Osteocyte (in vitro differentiated cells): ENCODE measurements at places on chromosomes 13 and 19. TPM values are rescaled to one million over a fixed set of nuclear protein-coding genes. Genes with fewer than 3 reads are reported as not detected.

DNA sequence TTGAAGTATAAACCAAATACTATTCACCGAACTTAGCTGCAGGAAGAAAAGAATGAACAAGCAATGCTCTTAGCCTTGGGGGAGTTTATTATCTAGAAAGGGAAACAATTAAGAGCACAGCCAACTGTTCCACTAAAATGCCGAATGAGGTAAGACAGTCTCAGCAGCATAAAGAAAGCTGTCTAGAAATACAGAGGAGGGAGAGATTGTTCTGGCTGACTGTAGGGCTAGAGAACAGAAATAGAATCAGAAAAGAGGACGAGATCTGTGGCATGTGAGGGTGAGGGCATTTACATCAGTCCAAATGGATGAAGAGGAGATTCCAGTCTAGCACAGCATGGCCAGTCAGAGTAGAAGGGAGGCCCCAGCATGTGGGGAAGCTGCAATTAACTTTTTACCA is 56.8 kb upstream of the TNFRSF19 start:
- no peaks in the 10 kb centered on the region for H3K36me3 ChIP-seq
- H3K27me3 ChIP-seq = peaks cover 10% of the 10 kb centered on the region
- H3K4me1 ChIP-seq = peaks cover 8% of the 10 kb centered on the region
- no peak for DNase-seq

- no peak overlapping the region for H3K4me3 ChIP-seq
- peaks cover 26% of the 10 kb centered on the region for H3K36me3 ChIP-seq
- DNase-seq = no peak
- no peaks in the 10 kb centered on the region for H3K27me3 ChIP-seq
- H3K27ac ChIP-seq = no peak overlapping the region
- peaks cover 23% of the 10 kb centered on the region for H3K4me1 ChIP-seq
Measured at GRCh38 chr19:43616306-43616705, 3.1 kb downstream of the ZNF428 start.

DNA sequence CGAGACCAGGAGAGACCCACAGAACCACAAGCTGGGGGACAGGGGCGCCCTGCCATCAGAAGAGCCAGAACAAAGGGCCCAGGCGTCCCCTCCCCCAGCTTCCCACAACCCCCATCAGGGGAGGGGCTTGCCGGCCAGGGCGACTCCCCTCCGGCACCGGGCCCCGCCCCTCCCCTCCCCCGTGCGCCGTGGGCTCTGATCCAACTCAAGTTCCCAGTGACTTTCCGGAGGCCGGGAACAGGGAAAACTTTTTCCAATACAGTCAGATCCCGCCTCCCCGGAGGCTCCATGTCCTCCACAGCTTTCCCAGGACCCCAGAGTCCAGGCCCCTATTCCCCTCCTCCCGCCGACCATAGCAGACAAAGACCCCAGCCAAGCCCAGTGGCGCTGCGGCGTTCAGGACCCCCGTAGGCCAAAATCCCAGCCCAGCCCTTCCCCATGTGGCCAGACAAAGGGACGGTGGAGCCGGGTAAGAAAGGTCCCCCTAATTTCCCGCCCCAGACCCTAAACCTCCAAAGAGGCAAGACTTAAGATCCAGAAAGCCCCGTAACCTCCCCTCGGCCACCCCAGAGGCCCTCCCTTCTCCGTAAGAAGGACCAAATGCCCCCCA is 673 bp downstream of the TEAD2 start:
- no peak overlapping the region for H3K27ac ChIP-seq
- H3K27me3 ChIP-seq = no peaks in the 10 kb centered on the region
- H3K4me3 ChIP-seq = no peak overlapping the region
- H3K36me3 ChIP-seq = peaks cover 17% of the 10 kb centered on the region
- peak; percentile 92 for DNase-seq
- H3K4me1 ChIP-seq = peaks cover 13% of the 10 kb centered on the region

GRCh38 chr13:23081901-23082300 is 98.9 kb upstream of the SGCG start:
- H3K36me3 ChIP-seq = no peaks in the 10 kb centered on the region
- no peak overlapping the region for H3K4me3 ChIP-seq
- no peak for DNase-seq
- H3K27me3 ChIP-seq = no peaks in the 10 kb centered on the region
- no peak overlapping the region for H3K27ac ChIP-seq

MEF2B gene
- total RNA-seq = 1.2 and 1.6 TPM in 2 replicates

GRCh38 chr19:2726160-2726855 is 5.1 kb upstream of the DIRAS1 start:
- no peaks in the 10 kb centered on the region for H3K36me3 ChIP-seq
- H3K4me1 ChIP-seq = peaks cover 39% of the 10 kb centered on the region
- no peak overlapping the region for H3K27ac ChIP-seq
- H3K4me3 ChIP-seq = no peak overlapping the region
- H3K27me3 ChIP-seq = no peaks in the 10 kb centered on the region

- no peaks in the 10 kb centered on the region for H3K4me1 ChIP-seq
- peaks cover 21% of the 10 kb centered on the region for H3K27me3 ChIP-seq
- no peak overlapping the region for H3K27ac ChIP-seq
- no peaks in the 10 kb centered on the region for H3K36me3 ChIP-seq
Measured at GRCh38 chr13:102903659-102904407, 58.0 kb downstream of the ERCC5 start.

GRCh38 chr19:4077800-4078684 is 11.3 kb upstream of the ZBTB7A start:
- peaks cover 2% of the 10 kb centered on the region for H3K4me1 ChIP-seq
- H3K27me3 ChIP-seq = no peaks in the 10 kb centered on the region
- H3K4me3 ChIP-seq = peak overlapping the region; percentile 71
- no peaks in the 10 kb centered on the region for H3K36me3 ChIP-seq
- DNase-seq = peak; percentile 81
- peak overlapping the region; percentile 65 for H3K27ac ChIP-seq

IL12RB1 gene
- total RNA-seq = 0.50 and 0.51 TPM in 2 replicates

THAP8 gene
- 7.3 and 8.0 TPM in 2 replicates for total RNA-seq

DAND5 gene
- not detected in 2 replicates for total RNA-seq

USHBP1 gene
- total RNA-seq = not detected in 2 replicates

TMEM255B gene
- total RNA-seq = 0.84 and 0.89 TPM in 2 replicates

DNA sequence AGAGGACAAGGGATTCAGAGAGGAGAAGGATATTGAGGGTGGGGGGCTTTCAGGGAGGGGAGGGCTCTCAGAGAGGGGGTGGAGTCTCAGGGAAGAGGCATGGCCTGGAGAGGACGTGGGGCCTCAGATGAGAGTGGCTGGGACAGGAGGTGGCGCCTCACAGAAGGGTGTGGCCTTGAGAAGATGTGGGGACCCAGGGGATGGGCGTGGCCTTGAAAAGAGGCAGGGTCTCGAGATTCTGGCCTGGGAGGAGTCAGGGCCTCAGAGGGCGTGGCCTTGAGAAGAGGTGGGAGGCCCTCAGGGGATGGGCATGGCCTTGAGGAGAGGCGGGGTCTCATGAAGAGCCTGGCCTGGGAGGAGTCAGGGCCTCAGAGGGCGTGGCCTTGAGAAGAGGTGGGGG is 23.7 kb upstream of the TNFSF14 start:
- H3K27ac ChIP-seq = no peak overlapping the region
- no peaks in the 10 kb centered on the region for H3K36me3 ChIP-seq
- H3K27me3 ChIP-seq = no peaks in the 10 kb centered on the region

SLC7A9 gene
- 0.37 and 0.78 TPM in 2 replicates for total RNA-seq

- peaks cover 3% of the 10 kb centered on the region for H3K36me3 ChIP-seq
- H3K27ac ChIP-seq = no peak overlapping the region
- no peaks in the 10 kb centered on the region for H3K4me1 ChIP-seq
- no peak overlapping the region for H3K4me3 ChIP-seq
- no peaks in the 10 kb centered on the region for H3K27me3 ChIP-seq
- no peak for DNase-seq
Measured at GRCh38 chr19:56987184-56987583, 132.6 kb upstream of the USP29 start.

DNA sequence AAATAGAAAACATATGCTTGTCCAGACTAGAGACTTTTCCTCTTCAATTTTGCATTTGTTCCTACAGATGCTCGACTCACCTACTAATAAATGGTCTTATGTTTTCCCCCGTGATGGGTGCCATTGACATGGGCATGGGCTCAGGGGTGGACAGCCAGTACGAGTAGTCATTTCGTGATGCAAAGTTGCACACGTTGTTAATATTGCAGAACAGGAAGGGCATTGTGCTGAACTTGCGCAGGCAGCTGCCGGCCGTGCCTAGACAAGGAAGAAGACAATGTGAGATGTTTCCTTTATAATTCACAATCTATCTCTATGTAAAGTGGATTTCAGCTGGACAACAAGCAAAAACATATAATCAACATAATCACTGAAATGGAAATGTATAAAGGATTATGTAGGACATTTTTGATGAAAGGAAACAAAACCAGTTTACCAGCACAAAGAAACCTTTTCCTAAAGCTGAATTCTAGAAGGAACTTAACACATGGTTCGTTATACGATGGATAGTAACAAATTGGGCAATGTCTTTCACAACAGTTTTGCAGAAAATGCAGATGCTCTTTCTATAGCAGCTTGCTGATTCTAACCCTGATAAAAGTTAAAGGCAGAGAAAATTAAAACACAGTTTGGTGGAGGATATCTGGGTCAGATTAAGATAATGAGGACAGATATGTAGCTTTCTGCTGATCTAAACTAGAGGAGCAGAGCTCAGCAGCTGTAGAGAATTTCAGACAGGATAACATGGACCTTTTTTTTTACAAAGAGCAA is 145.7 kb downstream of the COL4A1 start:
- DNase-seq = peak; percentile 42
- peak overlapping the region; percentile 56 for H3K27ac ChIP-seq
- H3K4me1 ChIP-seq = no peaks in the 10 kb centered on the region
- H3K36me3 ChIP-seq = peaks cover 67% of the 10 kb centered on the region
- H3K27me3 ChIP-seq = no peaks in the 10 kb centered on the region

GRCh38 chr13:113445791-113446487 is 7.3 kb downstream of the ADPRHL1 start:
- no peaks in the 10 kb centered on the region for H3K27me3 ChIP-seq
- no peak overlapping the region for H3K27ac ChIP-seq
- peaks cover 6% of the 10 kb centered on the region for H3K4me1 ChIP-seq
- H3K4me3 ChIP-seq = no peak overlapping the region

KLK12 gene
- not detected in 2 replicates for total RNA-seq

- H3K4me1 ChIP-seq = peaks cover 31% of the 10 kb centered on the region
- H3K4me3 ChIP-seq = no peak overlapping the region
- no peaks in the 10 kb centered on the region for H3K27me3 ChIP-seq
- DNase-seq = no peak
- no peaks in the 10 kb centered on the region for H3K36me3 ChIP-seq
Measured at GRCh38 chr19:19399733-19400433, 5.6 kb upstream of the GATAD2A start.

- H3K36me3 ChIP-seq = peaks cover 60% of the 10 kb centered on the region
- no peak for DNase-seq
- H3K27ac ChIP-seq = no peak overlapping the region
- H3K4me3 ChIP-seq = no peak overlapping the region
- peaks cover 32% of the 10 kb centered on the region for H3K4me1 ChIP-seq
Measured at GRCh38 chr13:106493533-106494220, 41.8 kb downstream of the EFNB2 start.

DNA sequence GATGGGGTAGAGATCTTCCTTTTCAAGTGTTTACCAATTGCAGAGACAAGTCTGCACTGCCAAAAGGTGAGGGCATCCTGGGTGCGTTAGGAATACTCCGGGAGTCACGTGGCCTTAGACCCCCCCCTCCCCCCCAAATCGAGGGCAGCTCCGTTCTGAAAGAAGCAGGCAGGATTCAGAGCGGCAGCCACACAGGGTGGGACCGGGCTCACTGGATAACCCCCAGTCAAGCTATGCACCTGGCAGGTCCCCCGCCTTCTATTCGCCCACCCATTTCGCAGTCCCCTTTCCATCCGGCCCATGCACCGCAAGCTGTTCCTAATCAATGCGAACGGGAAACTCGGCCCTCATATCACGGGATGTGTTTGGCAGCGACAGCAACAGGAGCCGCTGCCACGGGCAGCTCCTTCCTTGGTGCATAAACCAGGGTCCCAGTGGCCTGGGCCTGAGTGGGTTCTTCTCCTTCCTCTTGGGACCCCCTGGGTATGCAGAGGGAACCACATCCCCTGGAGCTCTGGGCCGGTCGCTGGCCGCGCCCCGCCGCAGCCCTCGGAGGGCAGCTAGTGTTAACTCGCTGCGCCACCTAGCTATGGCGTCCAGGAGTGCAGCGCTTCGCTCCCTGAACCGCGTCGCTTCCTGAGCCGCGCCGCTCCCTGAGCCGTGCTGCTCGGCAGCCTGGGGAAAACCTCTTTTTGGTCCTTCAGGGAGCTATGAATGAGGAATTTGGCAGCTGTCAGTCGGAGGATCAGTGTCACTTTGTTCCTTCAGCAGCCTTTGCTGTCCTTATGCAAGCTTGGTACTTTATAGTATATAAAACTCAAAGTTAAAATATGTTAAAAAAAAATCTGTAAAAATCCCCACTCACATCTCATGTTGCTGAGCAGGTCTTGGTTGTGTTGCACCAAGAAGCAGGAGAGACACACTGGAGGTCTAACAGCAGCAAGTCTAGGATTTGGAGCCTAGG is 41.4 kb downstream of the LYL1 start:
- no peaks in the 10 kb centered on the region for H3K36me3 ChIP-seq
- H3K27ac ChIP-seq = peak overlapping the region; percentile 65
- DNase-seq = peak; percentile 90
- peaks cover 66% of the 10 kb centered on the region for H3K4me1 ChIP-seq
- H3K27me3 ChIP-seq = no peaks in the 10 kb centered on the region

SIGLEC5 gene
- not detected in 2 replicates for total RNA-seq

LSM14A gene
- total RNA-seq = 97.8 and 111 TPM in 2 replicates

DNA sequence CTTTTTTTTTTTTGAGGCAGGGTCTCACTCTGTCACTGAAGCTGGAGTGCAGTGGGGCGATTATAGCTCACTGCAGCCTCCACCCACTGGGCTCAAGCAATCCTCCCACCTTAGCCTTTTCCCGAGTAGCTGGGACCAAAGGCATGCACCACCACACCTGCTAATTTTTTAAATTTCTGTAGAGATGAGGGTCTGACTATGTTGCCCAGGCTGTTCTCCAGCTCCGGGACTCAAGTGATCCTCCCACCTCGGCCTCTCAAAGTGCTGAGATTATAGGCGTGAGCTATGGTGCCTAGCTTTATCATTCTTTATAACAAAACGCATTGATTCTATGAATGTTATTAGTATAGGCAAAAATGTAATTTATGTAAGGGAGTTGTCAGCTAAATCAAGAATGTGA is 17.9 kb upstream of the LYPD3 start:
- DNase-seq = no peak
- H3K4me1 ChIP-seq = no peaks in the 10 kb centered on the region
- H3K4me3 ChIP-seq = no peak overlapping the region
